ENCODE measurements at places on chromosomes 16 and 17. TPM values are rescaled to one million over a fixed set of nuclear protein-coding genes. Genes with fewer than 3 reads are reported as not detected.
A peak's percentile ranks its signal among the peaks of the same experiment; 100 is the strongest.

DNA sequence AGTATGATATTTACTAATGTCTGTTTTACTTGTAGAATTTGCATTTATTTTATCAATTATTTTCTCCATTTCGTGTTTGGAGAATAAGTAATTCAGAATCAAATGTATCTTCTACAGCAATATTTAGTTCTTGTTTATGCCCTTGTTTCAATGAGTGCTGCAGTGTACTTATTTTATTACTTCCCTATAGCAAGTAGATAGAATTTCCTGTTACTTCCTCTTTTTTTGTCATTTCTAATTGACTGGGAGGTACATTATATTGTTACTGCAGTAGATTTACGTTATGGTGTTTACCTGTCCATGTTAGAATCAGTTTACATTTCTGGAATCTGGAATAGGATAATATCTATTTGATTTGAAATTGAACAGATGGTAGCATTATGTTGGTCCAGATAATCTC is 71.2 kb downstream of the OMG start:
- DNase-seq, result no peak

GRCh38 chr17:9389111-9389527 is 186.5 kb downstream of the STX8 start:
- peak; percentile 91 for DNase-seq

DNA sequence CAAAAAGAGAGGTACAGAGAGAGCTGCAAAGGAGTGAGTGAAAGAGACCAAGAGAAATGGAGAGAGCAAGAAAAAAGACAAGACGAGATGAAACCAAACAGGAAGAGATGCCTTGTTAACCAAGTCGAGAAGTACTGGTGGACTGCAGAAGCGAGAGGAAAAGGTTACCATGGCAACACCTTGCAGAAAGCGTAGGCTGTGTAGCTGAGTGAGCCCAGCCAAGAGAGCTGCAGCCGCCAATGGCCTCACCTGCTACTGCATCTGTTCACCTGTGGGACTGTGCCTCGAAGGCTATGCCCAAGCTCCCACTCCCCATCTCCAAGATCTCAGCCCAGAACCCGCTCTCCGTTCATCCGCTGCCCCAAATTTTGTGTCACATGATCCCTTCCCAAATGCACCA is 161.3 kb downstream of the SLC39A11 start:
- DNase-seq, result no peak

DNA sequence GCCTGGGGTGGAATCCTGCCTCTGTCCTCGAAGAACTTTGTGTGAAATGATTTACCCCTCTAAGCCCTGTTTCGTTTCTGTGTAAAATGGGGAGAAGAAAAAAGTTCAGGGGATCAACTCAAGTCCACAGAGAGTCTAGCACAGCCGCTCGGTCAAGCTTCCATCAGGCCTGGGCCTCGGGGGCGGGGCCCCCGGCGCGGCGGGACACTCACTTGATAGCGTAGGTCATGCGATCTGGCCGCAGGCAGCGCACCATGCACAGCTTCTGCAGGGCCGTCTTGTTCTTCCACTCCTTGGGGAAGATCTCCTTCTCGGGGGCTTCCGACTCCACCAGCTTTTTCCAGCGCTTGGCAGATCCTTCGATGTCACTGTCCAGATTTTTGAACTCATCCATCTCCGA is 65.9 kb downstream of the PGS1 start:
- DNase-seq, result no peak

DNA sequence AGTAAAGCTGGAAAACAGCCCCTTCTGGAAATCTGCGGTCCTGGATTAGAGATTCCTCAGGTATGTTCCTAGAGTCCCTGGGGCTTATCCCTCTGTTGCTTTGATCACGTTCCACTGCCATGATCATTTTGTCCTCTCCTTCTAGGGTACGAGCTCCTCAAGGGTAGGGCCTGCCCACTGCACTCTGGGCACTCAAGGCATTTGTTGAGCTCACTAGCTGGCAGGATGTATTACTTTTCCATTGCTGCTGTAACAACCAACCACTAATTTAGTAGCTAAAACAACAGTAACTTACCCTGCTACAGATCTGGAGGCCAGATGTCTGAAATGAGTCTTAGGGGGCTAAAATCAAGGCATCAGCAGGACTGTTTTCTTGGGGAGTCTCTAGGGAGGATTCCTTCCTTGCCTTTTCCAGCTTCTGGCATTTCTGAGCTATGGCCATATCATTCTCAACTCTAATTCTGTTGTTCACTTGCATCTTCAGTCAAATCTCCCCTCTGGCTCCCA is 65.7 kb downstream of the ARSG start:
- no peak for DNase-seq

GRCh38 chr17:8913091-8913490 is 45.6 kb upstream of the PIK3R6 start:
- no peak for DNase-seq

OTOP3 gene
- total RNA-seq, result not detected

DNA sequence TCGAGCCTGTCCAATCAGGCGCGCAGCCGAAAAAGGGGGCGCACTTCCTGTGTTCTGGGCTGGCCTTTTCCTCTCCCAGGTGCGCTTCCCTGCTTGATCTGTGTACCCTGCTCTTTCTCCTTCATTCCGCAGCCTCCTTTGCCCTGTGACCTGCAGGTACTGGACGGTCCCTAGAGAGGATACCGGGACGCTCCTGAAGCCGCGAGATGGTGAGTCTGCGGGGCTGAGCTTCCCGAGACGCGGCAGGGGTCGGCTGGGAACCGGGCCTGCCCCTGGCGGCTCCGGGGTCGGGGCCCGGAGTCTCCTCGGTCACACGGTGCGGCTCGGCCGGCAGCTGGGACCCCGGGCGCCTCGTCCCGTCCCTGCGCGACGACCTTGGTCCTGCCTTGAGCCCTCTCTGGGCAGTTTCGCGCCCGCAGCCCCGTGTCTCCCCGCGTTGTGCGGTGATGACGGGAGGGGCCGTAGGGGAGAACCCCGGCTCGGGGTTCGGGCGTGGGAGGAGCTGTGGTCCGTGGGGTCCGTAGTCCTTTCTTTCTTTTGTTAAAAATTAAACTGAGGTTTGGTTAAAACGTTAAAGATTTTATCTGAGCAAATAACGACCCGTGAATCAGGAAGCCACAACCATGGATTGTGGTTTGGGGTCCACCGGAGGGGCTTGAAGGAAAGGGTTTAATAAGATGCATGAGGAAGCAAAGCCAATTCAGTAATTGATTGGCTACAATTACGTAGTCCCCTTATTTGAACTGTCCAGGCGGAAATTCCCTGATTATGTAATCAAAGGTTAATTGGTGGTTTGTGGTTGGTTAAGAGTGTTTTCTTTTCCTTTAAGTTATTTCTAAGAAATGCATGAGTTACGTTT is 172.8 kb upstream of the ZNF267 start:
- peak; percentile 62 for DNase-seq

RAI1 gene
- 14.8 TPM for total RNA-seq

OTOA gene
- total RNA-seq, result not detected

GRCh38 chr17:17703140-17703919 is 22.1 kb downstream of the RAI1 start:
- no peak for DNase-seq

KCNG4 gene
- total RNA-seq, result not detected

DNA sequence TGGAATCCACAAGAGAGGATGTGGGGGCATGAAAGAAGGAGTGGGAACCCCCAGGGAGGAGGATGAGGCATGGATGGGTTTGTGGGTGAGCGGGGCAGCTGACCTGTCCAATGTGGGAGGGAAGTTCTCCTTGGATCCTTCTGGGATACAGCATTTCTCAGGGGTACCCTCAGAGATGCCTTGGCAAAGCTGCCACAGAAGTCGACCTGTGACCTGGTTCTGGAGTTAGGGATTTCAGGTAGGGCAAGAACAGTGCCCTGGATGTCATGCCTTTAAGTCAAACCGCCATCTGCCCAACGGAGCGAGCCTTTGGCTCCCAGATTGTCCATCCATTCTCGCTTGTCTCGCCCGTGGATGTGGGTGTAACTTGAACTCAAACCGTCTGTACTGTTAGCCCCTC is 30.0 kb downstream of the WSCD1 start:
- no peak for DNase-seq

DNA sequence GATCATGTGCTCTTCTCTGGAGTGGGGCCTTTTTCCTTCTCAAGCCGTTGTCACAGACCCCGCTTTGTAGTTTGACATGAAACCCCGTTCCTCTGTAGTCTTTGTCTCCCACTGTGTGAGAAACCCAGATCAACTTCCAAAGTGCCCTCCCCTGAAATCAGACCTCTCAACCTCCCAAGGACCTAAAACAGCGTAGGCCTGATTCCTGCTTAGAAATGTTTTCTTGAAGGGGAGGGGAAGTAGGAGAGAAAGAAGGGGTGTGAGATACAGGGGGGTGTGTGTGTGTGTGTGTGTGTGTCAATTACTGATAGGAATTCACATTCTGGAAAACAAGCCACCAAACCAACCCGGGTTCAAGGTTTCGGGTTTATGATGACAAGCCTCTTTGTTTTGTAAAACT is 1.4 kb downstream of the UBE2O start:
- no peak for DNase-seq

GRCh38 chr17:58283674-58284612 is 3.2 kb upstream of the MPO start:
- DNase-seq, result no peak

LPO gene
- not detected for total RNA-seq

DNA sequence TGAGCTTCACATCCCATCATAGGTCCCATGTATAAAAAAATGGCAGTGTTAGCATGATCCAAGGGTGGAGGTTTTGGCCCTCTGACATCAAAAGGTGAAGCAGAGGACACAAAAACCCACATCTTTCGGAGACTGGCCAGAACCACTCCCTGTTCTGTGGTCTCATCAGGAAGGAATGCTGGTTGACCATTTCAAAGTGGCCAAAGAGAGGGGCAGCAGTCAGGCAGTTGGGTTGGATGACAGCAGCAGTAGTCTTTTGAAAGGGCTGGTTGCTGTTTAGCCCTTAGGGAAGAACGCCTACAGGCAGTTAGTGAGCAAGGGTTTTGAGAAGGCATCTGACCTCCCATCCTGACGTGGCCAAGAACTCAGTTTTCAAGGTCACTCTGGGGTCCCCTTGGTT is 40.5 kb downstream of the LCMT1 start:
- DNase-seq, result peak; percentile 79

GRCh38 chr16:70160388-70160787 is 13.2 kb upstream of the CLEC18C start:
- DNase-seq, result no peak

CCL22 gene
- not detected for total RNA-seq

GRCh38 chr16:12063435-12063834 is 86.9 kb downstream of the SNX29 start:
- no peak for DNase-seq

DNA sequence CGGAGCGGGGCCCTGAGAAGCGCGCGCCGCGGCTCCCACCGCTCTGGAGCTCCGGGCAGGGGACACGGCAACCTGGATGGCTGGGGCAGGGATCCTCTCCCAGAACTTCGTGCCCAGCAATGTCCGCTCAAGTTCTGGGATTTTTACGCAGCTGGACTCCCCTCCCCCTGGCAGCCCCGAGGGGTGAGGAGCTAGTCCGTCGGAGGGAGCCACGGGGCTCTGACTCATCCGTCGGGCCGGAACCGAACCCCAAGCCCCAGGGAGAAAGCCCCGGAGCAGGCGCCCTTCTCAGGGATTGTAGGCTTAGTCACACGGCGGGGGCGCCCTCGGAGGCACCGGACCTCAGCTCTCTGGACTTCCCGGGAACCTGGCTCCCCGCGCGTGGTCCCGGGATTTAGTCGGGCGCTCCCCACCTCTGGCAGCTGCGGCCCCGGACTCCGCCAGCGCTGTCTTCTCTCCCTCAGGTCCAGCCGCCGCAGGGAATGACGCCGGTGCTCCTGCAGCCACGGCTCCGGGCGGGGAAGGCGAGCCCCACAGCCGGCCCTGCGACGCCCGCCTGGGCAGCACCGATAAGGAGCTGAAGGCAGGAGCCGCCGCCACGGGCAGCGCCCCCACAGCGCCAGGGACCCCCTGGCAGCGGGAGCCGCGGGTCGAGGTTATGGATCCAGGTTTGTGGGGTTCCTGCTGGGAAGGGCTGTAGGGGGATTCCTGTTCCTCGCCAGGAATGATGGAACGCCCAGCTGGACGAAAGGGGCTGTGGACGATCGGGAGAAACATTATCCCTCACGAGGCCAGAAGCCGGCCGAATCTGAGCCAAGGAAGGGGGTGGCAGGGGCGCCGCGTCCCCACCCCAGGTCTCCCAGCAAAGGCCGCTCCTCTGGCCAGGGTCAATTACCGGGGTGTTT is 830 bp downstream of the SPHK1 start:
- peak; percentile 54 for DNase-seq

GRCh38 chr16:50235581-50235980 is 30.8 kb upstream of the ADCY7 start:
- no peak for DNase-seq

- DNase-seq, result no peak
Measured at GRCh38 chr17:64698725-64699124, 36.6 kb upstream of the SMURF2 start.

DNA sequence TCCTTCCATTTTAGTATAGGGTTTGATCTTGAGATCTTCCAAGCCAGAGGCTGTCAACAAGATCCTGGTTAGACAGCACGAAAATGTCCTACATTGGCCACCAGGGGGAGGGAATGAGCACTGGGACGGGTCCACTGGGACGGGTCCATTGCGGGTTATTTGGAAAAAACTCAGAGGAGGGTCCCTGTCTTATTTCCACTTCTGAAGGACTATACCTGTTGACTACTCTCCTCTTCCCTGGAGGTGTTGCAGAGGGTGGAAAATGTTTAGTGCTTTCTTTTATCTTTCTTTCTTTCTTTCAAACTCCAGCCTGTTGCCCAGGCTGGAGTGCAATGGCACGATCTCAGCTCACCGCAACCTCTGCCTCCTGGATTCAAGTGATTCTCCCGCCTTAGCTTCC is 2.5 kb downstream of the TTLL6 start:
- DNase-seq, result peak; percentile 43

DNA sequence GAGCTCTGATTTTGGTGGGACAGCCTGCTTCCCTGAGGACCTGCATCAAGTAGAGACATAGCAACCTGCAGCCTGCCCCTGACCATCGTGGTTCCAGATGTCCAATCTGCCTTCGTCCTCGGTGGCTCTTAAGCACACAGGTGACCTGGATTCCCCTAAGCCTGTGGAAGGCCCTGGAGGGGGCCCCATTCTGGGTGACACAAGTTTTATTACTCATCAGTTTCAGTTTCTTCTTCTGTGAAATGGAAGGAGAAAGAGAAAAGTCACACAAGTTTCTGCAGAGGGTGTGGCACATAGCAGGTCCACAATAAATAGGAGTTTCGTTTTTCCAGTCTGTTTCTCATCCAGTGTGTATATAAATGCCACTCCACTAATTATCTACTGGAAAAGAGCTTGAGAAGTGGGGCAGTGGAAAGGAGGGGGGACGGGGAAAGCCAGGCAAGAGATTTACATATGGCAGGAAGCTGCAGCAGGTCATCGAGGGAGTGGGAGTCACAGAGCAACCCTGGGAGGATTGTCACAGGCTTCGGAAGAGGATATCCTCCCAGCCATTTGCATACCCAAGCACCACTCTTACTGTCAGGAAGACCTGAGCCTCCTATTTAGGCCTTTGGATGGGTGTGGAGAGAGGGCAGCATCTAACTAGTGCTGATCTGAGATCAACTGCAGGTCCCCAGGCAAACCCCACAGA is 10.0 kb upstream of the NOS2 start:
- no peak for DNase-seq

- peak; percentile 81 for DNase-seq
Measured at GRCh38 chr16:29806641-29807425, 504 bp downstream of the MAZ start.

- peak; percentile 88 for DNase-seq
Measured at GRCh38 chr17:78979780-78980623, at the start of gene LGALS3BP. Gene LGALS3BP, minus strand, starts transcription at chr17:78979923. Its CDS starts 2,732 bp downstream, at chr17:78977191.

Data from Caki2 (cell line).